ENCODE measurements at places on chromosomes 3 and 15.

- no peak for DNase-seq
Measured at GRCh38 chr3:113272385-113272779, 61.0 kb downstream of the BOC start.

DNA sequence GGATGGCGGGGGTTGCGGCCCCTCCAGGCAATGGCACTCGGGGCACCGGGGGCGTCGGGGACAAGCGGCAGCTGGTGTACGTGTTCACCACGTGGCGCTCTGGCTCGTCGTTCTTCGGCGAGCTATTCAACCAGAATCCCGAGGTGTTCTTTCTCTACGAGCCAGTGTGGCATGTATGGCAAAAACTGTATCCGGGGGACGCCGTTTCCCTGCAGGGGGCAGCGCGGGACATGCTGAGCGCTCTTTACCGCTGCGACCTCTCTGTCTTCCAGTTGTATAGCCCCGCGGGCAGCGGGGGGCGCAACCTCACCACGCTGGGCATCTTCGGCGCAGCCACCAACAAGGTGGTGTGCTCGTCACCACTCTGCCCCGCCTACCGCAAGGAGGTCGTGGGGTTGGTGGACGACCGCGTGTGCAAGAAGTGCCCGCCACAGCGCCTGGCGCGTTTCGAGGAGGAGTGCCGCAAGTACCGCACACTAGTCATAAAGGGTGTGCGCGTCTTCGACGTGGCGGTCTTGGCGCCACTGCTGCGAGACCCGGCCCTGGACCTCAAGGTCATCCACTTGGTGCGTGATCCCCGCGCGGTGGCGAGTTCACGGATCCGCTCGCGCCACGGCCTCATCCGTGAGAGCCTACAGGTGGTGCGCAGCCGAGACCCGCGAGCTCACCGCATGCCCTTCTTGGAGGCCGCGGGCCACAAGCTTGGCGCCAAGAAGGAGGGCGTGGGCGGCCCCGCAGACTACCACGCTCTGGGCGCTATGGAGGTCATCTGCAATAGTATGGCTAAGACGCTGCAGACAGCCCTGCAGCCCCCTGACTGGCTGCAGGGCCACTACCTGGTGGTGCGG, 1.9 kb downstream of the CHST2 start:
- DNase-seq: peak; percentile 60

- DNase-seq: no peak
Measured at GRCh38 chr3:141334627-141335250, 33.6 kb upstream of the ZBTB38 start.

- no peak for DNase-seq
Measured at GRCh38 chr3:40908612-40909011, 290.7 kb upstream of the CTNNB1 start.

GRCh38 chr3:17741621-17742101, 770 bp downstream of the TBC1D5 start:
- DNase-seq: no peak

DNA sequence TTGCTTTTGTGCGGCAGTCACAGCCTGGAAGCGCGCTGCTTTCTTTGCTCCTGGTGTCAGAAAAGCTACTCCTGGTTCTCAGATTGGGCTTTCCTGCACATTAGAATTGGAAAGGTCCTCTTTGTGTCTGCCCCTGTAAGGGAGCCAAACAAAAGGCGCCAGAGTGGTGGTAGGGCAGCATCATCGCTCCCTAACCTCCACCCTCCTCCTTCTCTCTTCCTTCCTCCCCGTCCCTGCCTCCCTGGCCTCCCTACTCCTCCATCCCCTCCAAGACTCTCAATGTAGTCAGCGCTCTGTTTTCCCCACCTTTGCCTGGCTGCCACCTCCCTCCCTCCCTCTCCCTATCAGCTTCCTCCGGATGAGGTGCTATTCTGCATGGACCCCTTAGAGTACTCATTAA, 65.3 kb downstream of the SH3GL3 start:
- DNase-seq: no peak

DNA sequence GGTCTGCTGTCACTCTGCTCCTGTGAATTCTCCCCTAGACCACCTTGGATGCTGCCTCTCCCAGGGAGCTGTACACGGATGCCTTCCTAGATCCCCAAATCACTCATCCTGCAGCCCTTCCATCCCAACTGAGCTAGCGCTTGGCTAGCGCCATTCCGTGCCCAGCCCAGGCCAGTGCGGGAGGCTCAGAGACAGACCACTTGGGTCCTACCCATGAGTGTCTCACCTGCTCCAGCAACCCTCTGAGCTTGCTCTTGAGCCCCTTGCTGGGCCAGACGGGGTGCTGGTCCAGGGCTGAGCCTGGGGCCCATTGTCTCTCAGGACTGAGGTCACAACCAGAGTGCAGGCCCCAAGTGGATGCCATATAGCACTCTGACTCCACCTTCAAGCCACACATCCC, 17.7 kb downstream of the SH2D7 start:
- no peak for DNase-seq

DNA sequence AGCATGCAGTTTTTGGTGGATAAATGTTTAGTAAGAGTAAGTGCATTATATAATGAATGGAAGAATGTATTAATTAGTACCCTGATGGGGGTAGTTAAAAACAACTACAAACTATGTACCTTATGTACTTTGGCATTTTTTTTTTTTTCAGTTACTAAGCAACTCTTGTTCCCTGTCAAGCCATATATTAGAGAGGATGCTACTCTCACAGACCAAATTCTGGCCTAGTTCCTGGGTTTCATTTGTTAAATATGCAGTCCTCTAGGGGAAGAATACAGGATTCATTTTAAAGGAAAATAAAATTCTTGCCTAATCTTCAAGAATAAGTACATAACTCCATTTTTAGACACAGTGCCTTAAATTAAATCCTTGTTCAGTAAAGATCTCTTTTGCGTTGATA, 16.9 kb downstream of the FAM98B start:
- no peak for DNase-seq

DNA sequence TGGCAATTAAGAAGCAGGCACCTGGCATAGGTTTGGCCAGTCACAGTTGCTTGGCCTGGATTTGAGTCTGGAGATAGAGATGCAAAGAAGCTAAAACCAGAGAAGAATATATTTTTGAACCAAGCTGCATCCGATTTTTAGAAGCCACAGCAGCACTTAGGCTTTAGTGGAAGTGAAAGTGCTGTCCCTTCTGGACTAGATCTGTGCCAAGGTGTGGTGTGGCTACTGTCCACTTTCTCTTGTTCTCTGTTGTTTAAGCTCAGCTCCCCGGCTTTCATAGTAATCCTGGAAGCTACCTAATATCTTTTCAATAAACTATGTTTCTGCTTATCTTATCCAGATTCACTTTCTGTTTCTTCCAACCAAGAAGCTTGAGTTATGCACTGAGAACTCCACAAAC, 183.4 kb upstream of the THRB start:
- no peak for DNase-seq

GRCh38 chr15:80760960-80761359, 18.2 kb upstream of the CEMIP start:
- DNase-seq: no peak

DNA sequence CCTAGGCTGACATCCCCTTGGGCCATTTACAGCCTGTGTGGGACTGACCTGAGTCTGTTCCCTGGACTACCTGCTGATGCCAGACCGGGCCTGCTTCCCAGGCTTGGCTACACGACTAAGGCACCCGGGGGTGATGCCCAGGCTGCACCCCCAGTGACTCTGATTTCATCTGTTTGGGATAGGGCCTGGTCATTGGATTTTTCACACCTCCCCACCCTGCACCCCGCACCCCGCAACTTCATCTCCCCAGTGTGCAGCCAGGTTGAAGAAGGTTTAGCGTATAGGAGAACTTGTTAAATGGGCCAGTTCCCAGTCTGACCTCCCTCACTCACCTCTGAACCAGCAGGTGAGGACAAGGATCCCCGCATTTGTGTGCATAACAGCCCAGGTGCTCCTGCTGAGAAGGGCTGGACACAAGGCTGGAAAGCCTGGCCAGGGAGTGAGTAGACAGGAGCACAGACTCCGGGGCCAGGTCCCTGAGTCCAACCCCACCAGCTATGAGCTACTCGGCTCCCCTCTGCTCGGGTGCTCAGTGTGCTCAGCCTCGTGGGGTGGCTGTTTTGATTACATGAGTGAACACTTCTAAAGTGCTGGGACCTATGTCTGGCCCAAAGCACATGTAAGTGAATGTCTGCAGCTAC, 18.5 kb downstream of the SLC6A20 start:
- no peak for DNase-seq

DNA sequence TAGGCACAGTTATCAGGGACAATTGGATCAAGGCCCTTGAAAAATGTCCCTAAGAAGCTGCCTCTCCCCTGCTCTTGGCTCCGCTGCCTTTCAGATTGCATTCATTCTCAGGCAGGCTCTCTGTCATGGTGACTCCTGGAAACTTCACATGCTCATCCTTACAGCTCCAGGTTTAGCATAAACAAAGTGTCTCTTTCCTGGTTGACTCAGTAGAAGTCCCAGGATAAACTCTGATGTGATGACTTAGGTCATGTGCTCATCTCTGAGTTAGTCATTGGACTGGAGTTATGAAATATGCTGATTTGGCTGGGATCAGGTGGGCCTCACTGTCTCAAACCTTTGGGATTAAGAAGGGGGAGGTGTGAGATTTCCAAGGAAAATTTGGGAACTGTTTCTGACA, 243.8 kb downstream of the ZNF621 start:
- DNase-seq: no peak

GRCh38 chr3:8460815-8461456, 40.7 kb upstream of the LMCD1 start:
- DNase-seq: no peak

GRCh38 chr3:174640932-174641331, 218.2 kb upstream of the NAALADL2 start:
- DNase-seq: no peak
